Stimulated activated CD8-positive, alpha-beta memory T cell treated with anti-CD3 and anti-CD28 coated beads, Interleukin-7, amount 100 ng/mL, for 1 hour (primary cell): ENCODE measurements at places on chromosomes 4 and X.

DNA sequence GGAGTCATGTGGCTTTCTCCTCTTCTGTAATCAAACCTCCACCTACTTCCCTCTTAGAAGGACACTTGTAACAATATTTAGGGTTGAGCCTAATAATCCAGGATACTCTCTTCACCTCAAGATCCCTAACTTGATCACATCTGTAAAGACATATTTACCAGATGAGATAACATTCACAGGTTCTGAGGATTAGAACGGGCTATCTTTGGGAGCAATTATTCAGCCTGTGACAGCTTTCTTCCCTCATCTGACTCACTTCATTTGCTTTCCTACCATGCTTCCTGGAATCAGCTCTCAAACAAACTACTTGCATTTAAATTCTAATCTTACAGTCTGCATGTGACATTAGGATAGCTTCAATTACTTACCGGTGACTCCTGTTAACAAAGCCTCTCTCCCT is 133.5 kb upstream of the NDST3 start:
- DNase-seq = no peak

DNA sequence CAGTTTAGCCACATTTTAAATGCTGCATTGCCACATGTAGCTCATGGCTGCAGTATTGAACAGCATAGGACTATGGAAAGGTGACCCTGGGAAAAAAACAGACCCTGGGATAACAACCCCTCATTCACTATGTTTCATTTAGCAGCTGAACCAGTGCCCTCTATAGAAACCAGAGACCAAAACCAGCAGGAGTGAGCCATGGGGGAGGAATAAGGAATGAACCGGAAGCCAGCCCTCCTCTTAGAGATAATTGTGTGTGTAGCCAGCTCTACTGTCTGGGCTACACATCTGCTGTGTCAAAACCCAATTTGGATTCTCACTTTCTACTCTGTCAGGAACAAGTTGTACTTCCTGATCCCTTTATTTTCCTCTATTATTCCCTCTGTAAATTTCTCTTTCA is 158.5 kb upstream of the S100G start:
- no peak for DNase-seq

- no peak for DNase-seq
Observed at GRCh38 chr4:13261486-13262257, 222.5 kb downstream of the RAB28 start.

GRCh38 chrX:22314211-22314610 is 41.5 kb downstream of the CBLL2 start:
- DNase-seq = no peak

DNA sequence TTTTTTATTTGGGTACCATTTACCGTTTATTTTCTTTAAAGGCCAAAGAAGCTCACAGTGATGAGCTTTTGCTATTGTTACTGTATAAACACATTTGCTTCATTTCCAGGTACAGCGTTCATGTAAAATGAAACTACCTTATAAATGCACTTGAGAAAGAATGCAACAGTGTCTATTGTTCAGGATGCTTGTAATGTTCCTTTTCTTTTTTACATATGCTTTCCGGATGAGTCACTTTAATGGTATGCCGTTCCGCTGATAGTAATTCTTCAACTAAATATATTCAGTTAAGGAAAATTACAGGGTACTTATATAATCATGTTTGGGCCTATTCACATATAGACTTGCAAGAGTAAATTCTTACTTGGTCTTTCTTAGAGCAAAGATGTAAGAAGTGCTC is 354.9 kb downstream of the RPA4 start:
- DNase-seq = no peak

DNA sequence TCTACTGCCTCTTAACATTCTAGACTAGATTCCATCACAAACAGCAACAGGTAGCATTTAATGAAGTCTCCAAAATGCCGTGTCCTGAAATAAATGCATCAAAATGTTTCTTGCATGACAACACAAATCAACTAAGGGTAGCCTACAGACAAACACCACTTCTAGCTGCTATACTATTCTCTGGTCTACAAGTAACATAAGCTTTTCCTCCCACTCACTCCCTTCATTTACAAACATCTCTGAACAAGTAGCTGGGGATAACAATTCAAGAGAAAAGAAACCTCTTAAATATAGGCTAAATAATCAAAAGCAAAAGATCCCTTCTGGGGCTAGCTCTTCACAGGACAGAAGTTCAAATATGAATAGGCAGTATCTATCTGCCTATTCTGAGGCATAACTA is 20.8 kb downstream of the PPP3CA start:
- DNase-seq = no peak

DNA sequence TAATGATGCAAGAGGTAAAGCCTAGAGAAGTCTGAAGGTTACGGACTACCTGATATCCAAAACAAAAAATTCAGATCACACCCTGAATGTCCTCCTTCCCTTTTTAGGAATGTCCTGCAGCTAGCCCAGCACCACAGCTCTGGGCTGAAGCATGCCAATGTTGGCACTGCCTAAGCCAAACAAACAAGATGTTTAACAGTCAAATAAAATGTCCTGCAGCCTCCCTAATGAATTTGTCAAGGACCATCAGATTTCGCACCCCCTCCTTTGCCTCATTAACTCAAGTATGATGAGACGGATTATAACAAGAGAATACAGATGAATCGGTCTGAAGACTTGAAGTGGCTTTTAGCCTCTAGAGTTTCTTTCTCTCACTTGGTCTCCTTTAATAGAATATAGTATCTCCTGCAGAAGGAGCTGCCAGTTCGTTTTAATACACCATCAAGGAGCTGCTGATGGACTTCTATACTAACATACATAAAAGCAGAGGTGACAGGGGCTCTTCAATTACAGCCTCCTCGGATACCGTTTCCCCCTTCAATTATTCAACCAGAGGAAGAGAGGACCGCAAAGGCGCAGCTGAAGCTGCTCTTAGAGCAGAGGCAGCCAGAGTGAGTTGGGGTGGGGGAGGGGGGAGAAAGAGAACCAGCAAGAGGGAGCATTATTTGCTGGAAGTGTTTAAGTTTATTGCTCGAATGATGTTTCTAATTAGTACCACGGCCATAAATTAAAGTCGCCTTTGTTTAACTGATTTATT is 3.0 kb upstream of the MAB21L2 start:
- no peak for DNase-seq

DNA sequence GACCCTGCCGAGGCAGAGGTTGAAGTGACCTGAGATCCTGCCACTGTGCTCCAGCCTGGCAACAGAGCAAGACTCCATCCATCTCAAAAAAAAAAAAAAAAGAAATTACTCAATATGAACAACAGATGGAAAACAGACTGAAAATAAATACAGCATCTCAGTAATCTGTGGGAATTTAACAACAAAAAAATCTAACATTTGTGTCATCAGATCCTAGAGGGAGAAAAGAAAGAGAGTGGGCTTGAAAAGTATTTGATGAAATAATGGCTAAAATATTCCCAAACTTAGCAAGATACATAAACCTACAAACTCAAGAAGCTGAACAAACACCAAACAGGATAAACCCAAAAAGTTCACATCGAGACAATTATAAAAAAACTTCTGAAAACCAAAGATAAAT is 84.7 kb downstream of the CENPC start:
- DNase-seq = no peak

DNA sequence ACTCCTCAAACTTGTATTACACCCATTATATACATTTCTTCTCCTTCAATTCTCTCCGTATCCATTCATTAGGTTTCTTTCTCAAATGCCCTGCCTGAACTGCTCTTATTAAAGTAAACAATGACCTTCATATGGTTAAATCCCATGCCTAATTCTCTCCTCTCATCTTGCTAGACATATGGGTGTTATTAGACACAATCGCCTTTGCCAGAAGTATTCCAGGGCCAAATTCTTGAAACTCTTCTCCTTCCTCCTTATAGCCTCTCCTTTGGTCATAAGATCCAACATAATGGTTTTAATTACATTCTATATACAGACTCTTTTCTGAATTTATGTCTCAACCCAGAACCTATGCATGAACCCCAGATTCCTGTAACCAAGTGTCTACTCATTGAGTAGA is 4.8 kb downstream of the ANXA10 start:
- no peak for DNase-seq

DNA sequence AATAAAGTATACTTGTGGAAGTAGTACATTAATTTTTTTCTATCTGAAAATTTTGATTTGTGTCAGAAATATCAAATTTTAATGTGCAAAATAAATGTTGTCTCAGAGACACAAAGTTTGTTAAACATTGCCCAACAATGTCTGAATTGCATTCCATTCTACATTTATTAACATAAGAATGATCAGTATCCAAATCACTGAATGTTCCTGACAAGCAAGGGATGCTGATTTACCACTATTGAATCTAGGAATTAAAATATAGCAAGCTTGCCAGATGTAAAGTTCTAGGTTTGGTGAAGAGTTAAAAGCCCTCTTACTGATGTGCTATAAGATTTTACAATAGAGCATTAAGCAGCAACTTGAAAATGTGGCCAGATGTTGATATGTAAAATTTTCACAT is 489.2 kb upstream of the CTSO start:
- no peak for DNase-seq

DNA sequence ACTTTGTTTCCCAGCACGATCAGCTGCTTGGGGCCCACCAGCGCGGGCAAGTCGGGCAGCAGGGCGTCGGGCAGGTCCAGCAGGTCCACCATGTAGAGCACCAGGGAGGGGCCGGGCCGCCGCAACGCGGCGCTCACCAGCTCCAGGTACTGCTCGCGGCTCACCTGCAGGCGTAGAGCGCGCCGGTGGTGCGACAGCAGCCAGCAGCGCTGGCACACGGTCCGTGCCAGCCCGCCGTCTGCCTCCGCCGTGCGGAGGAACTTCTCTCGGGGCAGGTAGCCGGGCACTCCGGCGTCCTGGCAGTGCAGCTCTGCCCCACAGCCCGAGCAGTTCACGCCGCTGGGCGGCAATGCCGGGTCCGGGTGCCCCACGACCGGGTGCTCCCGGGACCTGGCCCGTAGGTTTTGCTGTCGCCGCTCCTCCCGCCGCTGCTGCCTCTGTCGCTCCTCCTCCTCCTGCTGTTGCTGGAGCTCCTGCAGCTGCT is 527 bp downstream of the NOA1 start:
- DNase-seq = no peak

- DNase-seq = no peak
Observed at GRCh38 chr4:138507522-138507921, 265.4 kb upstream of the SLC7A11 start.

- no peak for DNase-seq
Observed at GRCh38 chr4:14994242-14994641, 8.0 kb upstream of the CPEB2 start.

- no peak for DNase-seq
Observed at GRCh38 chr4:65791111-65791811, 121.0 kb upstream of the EPHA5 start.

DNA sequence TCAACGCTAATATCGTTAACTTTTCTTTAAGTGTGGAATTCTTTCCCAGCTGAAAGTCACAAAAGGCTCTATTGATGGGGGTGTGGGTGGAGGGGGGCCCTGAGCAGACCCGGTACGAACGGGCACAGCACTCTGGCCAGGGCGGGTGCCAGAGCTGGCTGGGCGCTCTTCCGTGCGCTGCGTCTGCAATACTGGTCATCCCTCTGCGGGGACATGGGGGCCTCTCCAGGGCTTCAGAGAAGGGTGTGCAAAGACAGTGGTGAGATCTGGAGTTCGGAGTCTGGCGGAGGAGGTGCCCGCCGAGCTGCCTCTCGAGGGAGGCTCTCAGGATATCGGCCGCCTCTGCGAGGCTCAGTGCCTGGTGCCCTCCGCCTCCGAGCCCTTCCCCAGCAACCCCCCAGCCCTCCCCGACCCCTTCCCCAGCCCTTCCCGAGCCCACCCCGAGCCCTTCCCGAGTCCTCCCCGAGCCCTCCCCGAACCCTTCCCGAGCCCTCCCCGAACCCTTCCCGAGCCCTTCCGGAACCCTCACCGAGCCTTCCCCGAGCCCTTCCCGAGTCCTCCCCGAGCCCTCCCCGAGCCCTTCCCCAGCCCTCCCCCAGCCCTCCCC is 34.3 kb downstream of the FGFRL1 start:
- no peak for DNase-seq

GRCh38 chr4:38873290-38873944 is 5.8 kb downstream of the FAM114A1 start:
- DNase-seq = no peak

DNA sequence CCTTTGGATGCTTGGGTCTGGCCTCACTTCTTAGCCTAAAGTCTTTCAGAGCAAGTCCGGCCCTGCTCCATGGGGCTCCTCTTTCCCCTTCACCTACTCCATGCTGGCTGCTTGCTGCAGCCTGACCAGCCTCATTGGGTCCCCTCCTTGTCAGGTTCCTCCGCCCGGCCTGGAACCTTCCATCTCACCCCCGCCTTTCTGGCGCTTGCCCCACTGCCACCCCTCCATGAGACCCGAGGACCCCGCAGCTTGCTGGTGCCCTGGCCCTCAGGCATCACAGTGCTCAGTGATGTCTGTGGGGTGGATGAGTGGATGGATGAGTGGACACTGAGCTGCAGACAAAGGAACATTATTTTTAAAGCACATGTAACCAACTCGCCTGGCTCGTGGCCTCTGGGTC is 24.7 kb downstream of the SORCS2 start:
- no peak for DNase-seq

DNA sequence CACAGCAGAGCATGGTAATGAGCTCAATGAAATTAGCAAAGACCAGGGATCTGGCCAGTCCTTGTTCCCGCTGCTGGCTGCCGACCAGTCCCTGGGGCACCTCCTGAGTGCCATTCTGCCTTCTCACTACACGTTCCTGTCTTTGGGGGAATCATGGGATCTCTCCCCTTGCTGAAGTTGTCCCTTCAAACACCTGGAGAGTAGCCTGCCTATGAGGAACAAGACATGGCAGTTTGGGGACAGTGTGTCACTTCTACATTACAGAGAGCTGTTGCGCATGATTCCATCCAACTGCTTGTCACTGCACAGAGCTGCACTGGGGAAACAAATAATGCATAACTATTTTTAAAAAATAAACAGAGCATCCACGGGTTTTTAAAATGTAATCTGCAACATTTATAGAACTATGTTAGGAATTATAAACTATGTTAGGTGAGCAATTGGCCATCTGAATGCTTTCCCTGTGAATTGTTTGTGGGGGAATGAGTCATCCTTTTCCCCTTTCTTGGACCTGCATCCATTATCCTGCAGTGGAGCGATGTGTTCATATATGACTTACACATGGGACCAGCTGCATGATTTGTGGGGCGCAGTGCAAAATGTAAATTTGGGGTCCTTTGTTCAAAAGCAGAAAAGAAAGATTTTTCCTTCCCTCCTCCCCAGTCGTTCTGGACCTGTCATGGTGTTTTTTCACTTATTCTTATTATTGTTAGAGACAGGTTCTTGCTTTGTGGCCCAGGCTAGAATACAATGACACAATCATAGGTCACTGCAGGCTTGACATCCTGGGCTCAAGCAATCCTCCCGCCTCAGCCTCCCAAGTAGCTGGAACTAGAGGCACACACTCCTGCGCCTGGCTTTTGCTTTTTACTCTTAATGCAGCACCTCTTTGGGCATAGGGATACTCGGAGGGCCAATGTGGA is 115.0 kb upstream of the TBL1X start:
- no peak for DNase-seq
